Left ventricle myocardium inferior (tissue), 1 donor: ENCODE measurements at places on chromosomes 7 and 10.
A peak's percentile ranks its signal among the peaks of the same experiment; 100 is the strongest.

DNA sequence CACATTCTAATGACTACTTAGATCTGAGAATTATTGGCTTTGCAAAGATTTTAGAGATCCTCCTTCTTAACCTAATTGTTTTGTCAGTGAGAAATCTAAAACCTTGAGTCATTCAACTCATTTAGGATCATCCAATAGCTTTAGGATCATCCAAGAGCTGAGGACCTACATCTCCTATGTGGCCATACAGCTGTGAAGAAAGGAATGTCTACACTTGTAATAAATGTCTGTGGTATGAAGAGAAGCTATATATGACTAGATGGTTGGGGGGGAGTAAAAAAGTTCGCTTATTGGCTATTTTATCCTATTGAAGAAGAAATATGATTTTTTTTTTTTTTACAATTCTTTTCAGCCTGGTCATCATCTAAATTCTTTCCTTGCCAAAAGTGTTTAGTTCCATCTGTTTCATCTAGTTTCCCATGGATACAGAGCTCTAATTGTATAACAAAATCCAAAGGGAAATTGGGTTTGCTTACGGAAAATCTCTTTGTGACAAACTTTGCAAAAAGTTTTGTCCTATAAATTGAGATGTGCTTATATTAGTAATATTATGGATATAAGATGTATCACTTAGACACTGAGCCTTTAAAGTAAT, 196.7 kb downstream of the PRKG1 start:
- DNase-seq, result no peak

DNA sequence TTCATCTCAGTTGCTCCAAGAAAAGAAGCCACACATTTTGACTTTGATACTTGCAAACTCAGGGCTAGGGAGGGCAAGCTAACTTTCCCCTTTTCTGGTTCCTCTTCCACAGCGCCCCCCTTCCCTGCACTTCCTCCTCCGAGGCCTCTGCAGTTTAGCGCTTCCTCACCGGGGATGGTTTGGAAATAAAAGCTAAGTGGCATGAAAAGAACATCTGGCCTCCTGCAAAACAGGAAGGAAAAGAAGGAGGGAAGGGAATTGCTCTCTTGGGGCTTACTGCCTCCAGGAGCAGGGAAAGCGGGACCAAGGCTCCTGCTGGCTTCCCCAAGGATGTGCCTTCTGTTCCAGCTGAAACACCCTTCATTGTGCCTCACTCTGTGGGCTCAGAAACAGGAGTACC, 42.3 kb downstream of the PRKCQ start:
- peak; percentile 43 for DNase-seq

DNA sequence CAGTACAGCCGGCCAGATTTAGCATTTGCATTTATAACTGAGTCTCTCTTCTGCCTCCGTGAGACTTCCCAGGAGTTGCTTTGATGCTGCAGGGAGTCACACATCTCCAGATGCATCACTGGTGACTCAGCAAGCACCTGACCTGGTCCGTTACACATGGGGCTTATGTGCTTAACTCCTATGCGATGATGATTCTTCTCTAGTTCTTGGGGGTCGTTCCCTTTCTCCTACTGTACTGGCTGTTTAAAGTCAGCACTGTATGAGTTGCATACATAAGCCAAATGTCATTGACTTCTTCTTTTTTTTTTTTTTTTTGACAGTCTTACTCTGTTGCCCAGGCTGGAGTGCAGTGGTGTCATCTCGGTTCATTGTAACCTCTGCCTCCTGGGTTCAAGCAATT, 13.0 kb upstream of the AKR1E2 start:
- no peak for DNase-seq

DNA sequence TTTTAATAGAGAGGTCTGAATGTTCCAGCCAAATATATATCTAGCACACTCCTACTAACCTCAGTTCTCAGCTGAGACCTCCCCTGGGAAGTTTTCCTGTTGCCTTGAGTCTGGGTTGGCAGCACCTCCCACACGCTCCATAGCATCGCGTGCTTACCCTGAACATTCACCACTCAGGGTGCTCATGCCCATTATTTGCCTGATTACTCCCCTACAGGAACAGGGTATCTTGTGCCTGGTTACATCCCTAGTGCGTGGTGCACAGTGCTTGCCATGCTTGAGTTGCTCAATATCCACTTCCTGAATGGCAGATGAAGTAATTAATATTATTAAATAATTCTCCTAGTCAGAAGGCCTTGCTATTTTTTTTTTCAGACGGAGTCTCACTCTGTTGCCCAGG, 269.9 kb upstream of the IMMP2L start:
- DNase-seq, result no peak

DNA sequence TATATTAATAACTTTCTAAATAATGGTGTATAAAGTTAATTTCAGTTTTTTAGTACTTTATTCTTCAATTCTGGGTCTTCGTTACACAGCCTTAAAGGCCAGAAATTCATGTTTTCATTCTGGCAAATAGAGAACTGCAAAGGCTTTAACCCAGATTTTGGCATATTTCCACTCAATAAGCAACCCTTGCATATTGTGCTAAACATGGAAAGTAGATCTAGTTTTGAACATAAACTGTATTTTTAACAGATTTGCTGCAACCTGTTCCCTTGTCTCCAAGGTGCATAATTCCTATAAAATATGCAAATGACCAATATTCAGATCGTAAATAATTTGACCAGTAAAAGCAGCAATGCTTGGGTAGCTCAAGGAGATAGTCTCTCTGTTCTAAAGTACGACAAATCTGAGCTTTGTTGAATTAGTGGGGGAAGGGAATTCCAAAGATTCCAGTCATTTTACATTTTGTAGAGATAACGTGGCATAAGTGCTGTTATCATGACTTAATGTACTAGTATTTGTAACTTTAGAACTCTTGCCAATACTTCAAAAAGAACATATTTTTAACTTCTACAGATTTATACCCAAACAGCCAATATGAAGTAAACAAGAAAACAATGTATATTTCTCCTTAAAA, 46.4 kb upstream of the RSBN1L start:
- no peak for DNase-seq

GRCh38 chr7:121097577-121097976, 109.1 kb downstream of the CPED1 start:
- no peak for DNase-seq

DNA sequence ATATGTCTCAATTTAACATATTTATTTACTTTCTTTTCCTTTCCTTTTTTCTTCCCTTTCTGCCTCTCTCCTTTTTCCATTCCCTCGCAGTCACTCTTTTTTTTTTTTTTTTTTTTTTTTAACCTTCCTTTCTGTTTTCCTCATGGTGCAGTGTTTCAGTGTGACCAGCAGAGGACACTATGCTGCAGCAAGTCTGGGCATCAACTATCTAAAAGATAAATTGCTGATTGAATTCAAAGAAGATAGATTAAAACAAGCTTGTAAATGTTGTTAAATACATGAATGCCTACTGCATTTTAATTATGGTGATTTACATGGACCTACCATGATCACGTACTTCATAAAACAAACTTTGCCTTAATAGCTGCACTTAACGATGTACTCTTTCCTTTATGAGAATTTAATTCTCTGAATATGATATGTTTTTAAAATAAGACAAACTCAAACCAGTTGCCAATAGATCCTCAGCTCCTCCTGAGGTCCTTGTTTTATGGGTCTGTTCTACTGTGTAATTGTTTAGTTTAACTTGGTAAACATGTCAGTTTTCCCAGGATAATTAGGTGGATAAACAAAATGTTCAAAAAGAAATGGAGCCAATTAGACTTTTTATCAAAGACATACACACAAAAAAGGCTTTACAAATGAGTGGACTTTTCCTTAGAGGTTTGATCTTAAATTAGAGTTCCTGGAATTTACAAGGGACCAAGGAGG, 101.0 kb upstream of the AGR3 start:
- no peak for DNase-seq

DNA sequence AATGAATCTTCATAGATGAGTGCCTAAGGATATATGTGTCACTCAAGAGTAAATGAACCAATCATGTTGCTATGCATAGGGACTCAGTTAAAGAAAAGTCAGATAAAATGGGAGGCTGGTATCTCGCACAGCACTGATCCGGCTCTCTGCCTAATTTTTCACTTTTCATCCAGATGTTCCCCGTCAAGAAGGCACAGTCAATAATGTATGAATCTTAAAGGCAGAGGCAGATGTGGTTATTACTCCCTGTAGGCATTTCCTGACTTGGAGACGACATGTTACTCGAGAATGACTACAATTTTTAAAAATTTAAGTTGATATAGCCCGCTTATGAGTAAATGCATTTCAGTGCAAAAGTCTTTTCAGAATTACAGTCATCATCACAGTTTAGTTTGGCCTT, 113.6 kb downstream of the TBXAS1 start:
- DNase-seq, result no peak

DNA sequence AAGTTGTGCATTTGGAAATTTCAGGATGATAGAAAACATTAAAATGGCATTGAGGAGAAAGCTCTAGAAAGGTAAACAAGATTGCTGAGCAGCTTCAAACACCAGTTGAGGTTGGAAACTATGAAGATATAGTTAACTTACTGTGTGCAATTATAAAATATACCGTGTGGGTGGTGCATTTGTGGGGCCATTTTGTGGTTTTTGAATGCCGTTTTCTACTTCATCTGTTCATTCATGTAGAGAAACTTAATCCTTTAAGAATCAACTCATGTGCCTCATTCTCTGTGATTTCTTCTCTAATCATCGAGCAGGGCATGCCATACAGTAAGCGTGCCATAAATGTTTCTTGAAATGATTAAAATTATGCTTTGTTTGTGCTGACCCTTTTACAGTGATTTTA, 232.8 kb upstream of the TEX47 start:
- no peak for DNase-seq

GRCh38 chr10:209357-209756, 74.1 kb downstream of the ZMYND11 start:
- DNase-seq, result no peak

DNA sequence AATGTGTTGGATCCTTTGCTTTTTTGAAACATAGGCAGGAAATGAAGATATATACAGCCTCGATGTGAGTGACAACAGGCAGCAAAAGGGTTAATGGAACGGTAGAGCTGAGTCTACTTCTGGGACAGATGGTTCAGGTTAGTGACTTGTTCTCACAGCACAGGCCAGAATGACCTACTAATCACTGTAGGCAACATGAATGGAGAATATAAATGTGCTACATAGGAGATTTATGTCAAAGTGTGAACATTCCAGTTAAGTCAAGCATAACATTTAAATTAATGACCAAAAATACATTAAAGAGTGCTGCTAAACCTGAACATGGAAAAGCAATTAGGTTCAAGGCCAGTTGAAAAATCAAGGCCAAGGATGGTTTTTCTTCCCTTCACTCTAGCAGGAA, 235.2 kb downstream of the POU6F2 start:
- no peak for DNase-seq

- DNase-seq, result no peak
Observed at GRCh38 chr7:208130-208673, 15.8 kb downstream of the FAM20C start.

DNA sequence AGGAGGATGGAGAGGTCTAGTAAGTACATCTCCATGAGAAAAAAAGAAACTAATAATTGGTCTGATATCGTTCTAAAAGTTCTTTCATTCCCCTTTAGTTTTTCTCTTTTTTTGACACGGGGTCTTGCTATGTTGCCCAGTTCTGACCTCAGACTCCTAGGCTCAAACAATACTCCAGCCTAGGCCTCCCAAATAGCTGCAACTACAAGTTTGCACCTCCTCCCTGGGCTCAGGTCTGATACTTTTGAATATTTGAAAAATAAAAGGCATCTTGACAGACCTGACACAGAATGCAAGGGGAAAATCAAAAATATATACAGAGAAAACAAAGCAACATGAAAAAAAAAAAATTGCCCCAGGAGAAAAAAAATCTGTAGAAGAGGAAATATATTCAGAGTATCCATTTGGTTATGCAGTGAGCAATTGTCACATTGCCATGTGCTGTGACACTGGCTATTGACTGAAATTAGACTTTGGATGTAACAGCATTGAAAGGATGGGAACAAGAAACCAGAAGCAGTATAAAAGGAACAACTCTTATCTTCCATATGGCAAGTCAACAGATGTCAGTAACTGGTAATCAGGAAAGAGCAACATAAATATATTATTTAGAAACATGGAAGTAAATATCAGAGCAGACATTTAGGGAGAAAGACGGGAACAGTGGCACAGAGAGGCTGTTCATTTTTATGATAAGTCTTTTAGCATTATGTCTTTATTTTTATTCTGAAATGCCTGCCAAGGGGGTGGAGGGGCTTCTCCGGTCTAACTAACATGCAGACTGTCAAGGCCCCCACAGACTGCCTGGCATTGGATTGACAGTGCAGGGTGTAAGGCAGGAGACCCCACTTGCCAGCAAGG, 408.4 kb downstream of the PARD3 start:
- DNase-seq, result no peak

- DNase-seq, result no peak
Observed at GRCh38 chr7:134645478-134645877, 1.2 kb upstream of the BPGM start.

GRCh38 chr10:101644002-101644401, 51.0 kb downstream of the FBXW4 start:
- no peak for DNase-seq

DNA sequence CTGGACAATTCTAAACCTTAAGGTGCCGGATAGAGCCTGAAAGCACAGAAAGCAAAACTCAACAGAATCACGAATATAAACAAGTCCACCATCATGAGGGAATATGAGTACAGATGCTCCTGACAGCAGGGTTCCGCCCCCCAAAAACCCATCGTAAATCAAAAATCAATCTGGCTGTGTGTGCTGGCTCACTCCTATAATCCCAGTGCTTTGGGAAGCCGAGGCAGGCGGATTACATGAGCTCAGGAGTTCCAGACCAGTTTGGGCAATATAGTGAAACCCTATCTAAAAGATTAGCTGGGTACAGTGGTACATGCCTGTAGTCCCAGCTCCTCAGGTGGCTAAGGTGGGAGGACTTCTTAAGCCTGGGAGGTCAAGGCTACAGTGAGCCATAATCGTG, 12.2 kb downstream of the BUD31 start:
- DNase-seq, result no peak

GRCh38 chr10:33227489-33227888, 107.0 kb downstream of the NRP1 start:
- DNase-seq, result no peak

DNA sequence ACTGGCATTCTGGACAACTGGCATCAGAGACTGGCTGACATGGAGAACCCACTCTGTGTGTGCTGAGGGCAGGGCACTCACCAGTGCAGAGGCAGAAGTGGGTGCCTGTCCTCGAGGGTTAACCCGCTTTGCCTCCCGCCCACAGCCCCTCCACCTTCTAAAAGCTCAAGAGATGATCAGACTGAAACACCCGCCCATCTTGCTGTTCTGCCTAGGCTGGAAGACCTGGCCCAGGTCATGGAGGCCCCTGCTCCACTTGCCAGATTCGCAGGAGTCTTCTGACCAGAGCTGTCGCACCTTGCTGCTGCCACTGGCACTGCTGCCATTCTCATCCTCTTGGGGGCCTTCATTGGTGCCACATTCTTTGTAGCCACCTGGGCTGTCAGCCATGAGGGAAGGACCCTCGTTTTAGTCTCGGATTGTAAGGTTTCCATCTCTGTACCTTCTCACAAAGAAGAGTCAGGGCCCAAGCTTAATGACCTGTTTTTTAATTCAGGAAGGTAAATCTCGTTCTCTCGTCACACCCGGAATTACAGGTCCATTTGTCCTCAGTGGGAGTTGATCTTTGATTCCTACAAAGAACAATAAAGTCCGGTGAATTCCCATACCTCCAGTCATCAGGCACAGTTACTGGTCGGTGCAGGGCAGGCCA, 1.9 kb downstream of the CYREN start:
- DNase-seq, result no peak
